ENCODE measurements at places on chromosomes 1 and 21. TPM values are rescaled to one million over a fixed set of nuclear protein-coding genes. Genes with fewer than 3 reads are reported as not detected.

- H3K4me1 ChIP-seq: peaks cover 2% of the 10 kb centered on the region
- no peak overlapping the region for H3K4me3 ChIP-seq
- H3K27ac ChIP-seq: no peak overlapping the region
- H3K27me3 ChIP-seq: no peaks in the 10 kb centered on the region
- peaks cover 5% of the 10 kb centered on the region for H3K36me3 ChIP-seq
Observed at GRCh38 chr21:35467566-35467965, 418.5 kb upstream of the RUNX1 start.

The AK5 gene
- 2.6 TPM for total RNA-seq

DNA sequence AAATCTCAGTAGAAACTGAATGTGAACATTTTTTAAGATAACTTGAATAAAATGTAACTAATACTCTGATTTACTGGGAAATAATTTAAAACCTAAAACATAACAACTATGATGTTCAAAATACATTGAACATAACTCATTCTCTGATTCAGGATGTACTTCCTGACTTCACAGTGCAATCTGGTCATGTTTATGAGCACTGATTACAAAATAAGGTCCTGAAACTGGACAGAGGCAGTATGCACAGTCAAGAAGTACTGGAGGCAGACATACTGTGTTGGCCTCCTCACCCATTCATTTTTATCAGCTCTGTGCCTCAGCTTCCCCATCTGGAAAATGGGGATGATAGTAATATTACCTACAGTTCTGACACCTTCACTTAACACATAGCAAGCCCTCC lies 651.3 kb downstream of the PTPRC start:
- H3K4me3 ChIP-seq: no peak overlapping the region
- no peaks in the 10 kb centered on the region for H3K27me3 ChIP-seq
- no peaks in the 10 kb centered on the region for H3K36me3 ChIP-seq
- no peak for DNase-seq

The C1orf105 gene
- total RNA-seq: not detected

The SAMD11 gene
- total RNA-seq: 15.7 TPM

DNA sequence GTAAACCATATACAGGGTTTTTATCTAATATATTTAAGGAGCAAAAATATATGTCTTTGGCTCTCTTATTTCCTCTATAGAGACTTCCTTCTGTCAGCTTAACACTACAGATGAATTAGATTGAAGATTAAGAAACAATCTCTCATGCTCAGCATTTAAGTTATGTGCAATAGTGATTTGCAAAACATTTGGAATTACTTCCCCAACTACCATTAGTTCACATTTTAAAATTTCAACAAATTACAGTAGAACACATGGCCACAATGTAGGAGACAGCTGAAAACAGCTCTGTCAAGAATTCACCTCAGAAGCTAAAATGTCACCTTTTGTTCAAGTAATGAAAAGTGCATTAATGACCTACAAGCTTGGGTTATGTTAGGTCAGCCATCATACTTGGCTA lies 177.9 kb downstream of the EIF4G3 start:
- H3K4me3 ChIP-seq: no peak overlapping the region
- H3K27ac ChIP-seq: no peak overlapping the region
- H3K4me1 ChIP-seq: no peaks in the 10 kb centered on the region
- peaks cover 4% of the 10 kb centered on the region for H3K36me3 ChIP-seq
- DNase-seq: no peak

GRCh38 chr1:53057127-53057526 lies 4.9 kb upstream of the PODN start:
- peaks cover 21% of the 10 kb centered on the region for H3K27me3 ChIP-seq
- no peaks in the 10 kb centered on the region for H3K4me1 ChIP-seq
- DNase-seq: no peak
- no peak overlapping the region for H3K4me3 ChIP-seq
- H3K27ac ChIP-seq: no peak overlapping the region
- H3K36me3 ChIP-seq: no peaks in the 10 kb centered on the region

The CALML6 gene
- total RNA-seq: 1.7 TPM

The SLAMF6 gene
- not detected for total RNA-seq

GRCh38 chr1:156012051-156012817 lies 8.5 kb downstream of the SSR2 start:
- H3K27ac ChIP-seq: no peak overlapping the region
- H3K4me3 ChIP-seq: no peak overlapping the region
- no peaks in the 10 kb centered on the region for H3K27me3 ChIP-seq
- peaks cover 63% of the 10 kb centered on the region for H3K36me3 ChIP-seq

- DNase-seq: no peak
- H3K27ac ChIP-seq: no peak overlapping the region
- peaks cover 8% of the 10 kb centered on the region for H3K36me3 ChIP-seq
- no peaks in the 10 kb centered on the region for H3K4me1 ChIP-seq
Observed at GRCh38 chr1:204438628-204439027, 27.0 kb upstream of the PPP1R15B start.

- no peak overlapping the region for H3K27ac ChIP-seq
- DNase-seq: peak; percentile 32
- H3K4me3 ChIP-seq: no peak overlapping the region
- H3K27me3 ChIP-seq: no peaks in the 10 kb centered on the region
Observed at GRCh38 chr1:53375440-53375839, 47.6 kb upstream of the LRP8 start.

DNA sequence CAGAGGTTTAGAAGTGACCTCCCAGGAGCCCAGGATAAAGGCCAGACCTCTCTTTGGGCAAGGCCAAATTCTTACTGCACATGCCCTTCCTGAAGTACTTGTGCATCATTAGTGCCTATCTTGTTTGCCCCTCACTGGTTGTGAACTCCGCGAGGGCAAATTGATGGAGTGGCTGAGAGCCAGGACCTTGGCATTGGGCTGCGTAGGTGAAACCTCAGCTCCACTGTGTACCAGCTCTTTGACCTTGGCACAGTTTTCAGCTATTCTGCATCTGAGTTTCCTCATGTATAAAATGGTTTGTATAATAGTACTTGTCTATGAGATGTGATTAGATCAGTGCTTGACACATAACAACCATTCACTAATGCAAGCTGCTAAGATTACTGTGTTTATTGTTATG lies 11.5 kb downstream of the OTUD3 start:
- no peak overlapping the region for H3K4me3 ChIP-seq
- DNase-seq: no peak
- H3K27ac ChIP-seq: no peak overlapping the region
- peaks cover 53% of the 10 kb centered on the region for H3K36me3 ChIP-seq
- H3K4me1 ChIP-seq: no peaks in the 10 kb centered on the region

The PLPPR4 gene
- total RNA-seq: 0.31 TPM

DNA sequence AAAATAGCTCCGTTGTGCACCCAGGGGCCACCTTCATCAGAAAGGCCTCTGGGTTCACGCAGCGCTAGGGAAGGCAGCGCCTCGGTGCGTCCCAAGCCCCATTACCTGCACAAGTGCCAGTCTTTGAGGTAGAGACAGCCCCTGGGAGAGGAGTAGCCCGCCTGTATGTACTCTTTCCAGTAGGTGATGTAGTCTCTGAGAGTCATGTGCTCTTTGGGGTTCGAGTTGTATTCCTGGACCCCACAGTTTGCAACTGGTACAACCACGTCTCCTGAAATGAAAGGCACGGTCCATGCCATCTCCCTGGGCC lies 601 bp downstream of the JMJD4 start:
- no peak overlapping the region for H3K27ac ChIP-seq
- H3K4me3 ChIP-seq: peak overlapping the region; percentile 96
- no peaks in the 10 kb centered on the region for H3K27me3 ChIP-seq
- H3K36me3 ChIP-seq: peaks cover 5% of the 10 kb centered on the region
- no peak for DNase-seq
- peaks cover 5% of the 10 kb centered on the region for H3K4me1 ChIP-seq

The FMN2 gene
- 0.61 TPM for total RNA-seq

DNA sequence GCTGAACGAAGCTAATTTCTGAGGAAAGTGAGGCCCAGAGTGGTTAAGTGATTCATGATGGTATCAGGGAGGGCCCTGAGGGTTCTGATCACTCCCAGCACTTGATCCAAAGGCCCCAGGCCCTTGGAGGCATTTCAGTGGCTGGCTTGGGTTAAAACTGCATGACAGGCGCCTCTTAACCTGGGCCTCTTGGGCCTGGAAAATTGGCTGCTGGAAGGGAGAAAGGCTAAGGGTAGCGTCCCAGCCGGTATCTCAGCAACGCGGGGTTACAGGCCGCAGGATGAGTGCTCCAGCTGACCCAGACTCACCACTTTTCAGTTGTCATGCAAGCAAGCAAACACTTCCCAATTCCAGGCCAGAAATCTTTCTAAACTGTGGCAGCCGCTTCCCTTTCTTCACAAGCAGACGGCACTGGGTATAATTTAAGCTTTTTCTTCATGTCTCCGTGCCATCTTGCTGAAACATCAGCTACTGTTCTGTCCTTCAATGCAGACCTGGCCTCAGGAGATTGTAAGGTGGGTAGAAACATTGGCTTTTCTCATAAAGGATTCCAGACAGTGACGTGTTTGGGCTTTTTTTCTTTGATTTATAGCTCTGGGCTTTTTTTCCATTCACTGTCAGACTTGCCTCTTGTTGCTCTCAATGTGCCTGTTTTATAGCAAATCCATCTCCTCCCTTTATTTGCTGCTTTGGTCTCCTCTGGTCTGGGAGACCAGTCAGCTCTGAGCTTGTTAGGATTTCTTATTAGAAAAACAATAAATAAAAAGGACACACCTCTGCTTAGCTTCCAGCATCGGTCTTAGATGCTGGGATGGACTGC lies 229.1 kb downstream of the KCNJ6 start:
- DNase-seq: no peak
- H3K36me3 ChIP-seq: peaks cover 8% of the 10 kb centered on the region
- H3K27ac ChIP-seq: no peak overlapping the region

The PRDM16 gene
- 0.70 TPM for total RNA-seq

The TBCE gene
- 39.4 TPM for total RNA-seq

GRCh38 chr21:43339668-43340067 lies 87.3 kb downstream of the SIK1 start:
- no peak overlapping the region for H3K4me3 ChIP-seq
- no peak overlapping the region for H3K27ac ChIP-seq

DNA sequence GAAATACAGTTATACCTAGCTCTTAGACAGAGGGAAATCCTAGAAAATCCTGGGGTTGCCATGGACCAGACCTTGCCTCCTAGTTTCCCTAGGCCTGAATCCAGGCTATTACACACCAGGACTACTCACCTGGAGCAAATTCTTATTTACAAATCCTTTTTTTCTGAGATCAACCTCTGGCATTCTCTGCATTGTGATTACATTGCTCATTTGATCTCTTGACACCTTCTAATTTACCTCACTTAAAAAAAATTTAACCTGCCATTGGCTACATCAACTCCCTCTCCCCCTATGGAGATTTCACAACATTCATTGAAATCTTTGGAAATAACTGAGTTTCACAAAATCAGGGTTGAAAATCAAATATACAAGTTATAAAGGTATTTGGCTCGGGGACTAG lies 2.9 kb upstream of the C1orf105 start:
- no peaks in the 10 kb centered on the region for H3K4me1 ChIP-seq
- DNase-seq: no peak
- no peak overlapping the region for H3K4me3 ChIP-seq
- no peaks in the 10 kb centered on the region for H3K36me3 ChIP-seq

- no peak overlapping the region for H3K4me3 ChIP-seq
- no peaks in the 10 kb centered on the region for H3K27me3 ChIP-seq
- H3K27ac ChIP-seq: no peak overlapping the region
- H3K36me3 ChIP-seq: peaks cover 25% of the 10 kb centered on the region
- no peaks in the 10 kb centered on the region for H3K4me1 ChIP-seq
- no peak for DNase-seq
Observed at GRCh38 chr1:156766298-156767100, 836 bp upstream of the PRCC start.

The CD52 gene
- total RNA-seq: 4.1 TPM

- H3K27me3 ChIP-seq: no peaks in the 10 kb centered on the region
- no peak overlapping the region for H3K4me3 ChIP-seq
- no peaks in the 10 kb centered on the region for H3K4me1 ChIP-seq
Observed at GRCh38 chr1:166282391-166283137, 115.8 kb upstream of the FAM78B start.

The PLEKHA6 gene
- total RNA-seq: 2.1 TPM

- no peak overlapping the region for H3K4me3 ChIP-seq
- DNase-seq: no peak
- no peak overlapping the region for H3K27ac ChIP-seq
- H3K36me3 ChIP-seq: peaks cover 6% of the 10 kb centered on the region
Observed at GRCh38 chr1:15691434-15692032, 7.4 kb downstream of the PLEKHM2 start.

GRCh38 chr1:30845237-30845903 lies 63.2 kb downstream of the SDC3 start:
- DNase-seq: no peak
- no peak overlapping the region for H3K27ac ChIP-seq
- no peaks in the 10 kb centered on the region for H3K27me3 ChIP-seq
- no peak overlapping the region for H3K4me3 ChIP-seq
- no peaks in the 10 kb centered on the region for H3K36me3 ChIP-seq

- no peak overlapping the region for H3K27ac ChIP-seq
- no peak overlapping the region for H3K4me3 ChIP-seq
- no peaks in the 10 kb centered on the region for H3K36me3 ChIP-seq
- H3K27me3 ChIP-seq: no peaks in the 10 kb centered on the region
- no peaks in the 10 kb centered on the region for H3K4me1 ChIP-seq
Observed at GRCh38 chr1:48930011-48930410, 153.3 kb upstream of the BEND5 start.

- no peaks in the 10 kb centered on the region for H3K36me3 ChIP-seq
- no peaks in the 10 kb centered on the region for H3K4me1 ChIP-seq
- DNase-seq: peak; percentile 47
Observed at GRCh38 chr1:37634244-37634991, at the start of gene RSPO1. RSPO1 (minus strand) TSS chr1:37634892; CDS start chr1:37629661, 5,231 bp downstream.

- H3K36me3 ChIP-seq: no peaks in the 10 kb centered on the region
- no peak overlapping the region for H3K4me3 ChIP-seq
- H3K4me1 ChIP-seq: no peaks in the 10 kb centered on the region
Observed at GRCh38 chr21:16330082-16330907, 600.5 kb downstream of the USP25 start.

GRCh38 chr1:204711947-204712701 lies 26.6 kb upstream of the LRRN2 start:
- no peak for DNase-seq
- no peak overlapping the region for H3K27ac ChIP-seq
- H3K4me1 ChIP-seq: peaks cover 33% of the 10 kb centered on the region

GRCh38 chr1:119885903-119886783 lies 10.2 kb downstream of the ADAM30 start:
- no peaks in the 10 kb centered on the region for H3K4me1 ChIP-seq
- no peaks in the 10 kb centered on the region for H3K27me3 ChIP-seq
- H3K4me3 ChIP-seq: no peak overlapping the region
- H3K36me3 ChIP-seq: no peaks in the 10 kb centered on the region

GRCh38 chr1:212853658-212854057 lies 4.4 kb upstream of the FLVCR1 start:
- no peaks in the 10 kb centered on the region for H3K27me3 ChIP-seq
- H3K27ac ChIP-seq: no peak overlapping the region

DNA sequence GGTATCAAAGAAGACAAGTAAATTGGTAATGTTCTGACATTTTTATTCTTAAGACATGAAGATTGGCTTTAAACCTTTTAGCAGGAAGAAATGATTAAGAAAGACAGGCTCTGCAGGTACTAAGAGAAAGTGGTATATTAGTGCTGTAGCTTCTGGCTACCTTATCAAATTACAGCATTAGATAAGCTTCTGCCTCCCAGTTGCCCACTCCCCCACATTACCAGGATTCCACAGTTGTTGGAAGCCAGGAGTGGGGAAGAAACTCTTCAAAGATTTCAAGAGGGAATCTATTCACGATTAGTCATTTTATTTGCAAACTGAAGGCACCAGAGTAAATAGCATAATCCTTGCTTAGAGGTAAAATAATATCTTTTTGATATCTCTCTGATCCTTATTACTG lies 274.9 kb downstream of the LMO4 start:
- H3K4me1 ChIP-seq: peaks cover 2% of the 10 kb centered on the region
- H3K27me3 ChIP-seq: no peaks in the 10 kb centered on the region
- DNase-seq: no peak
- H3K4me3 ChIP-seq: no peak overlapping the region
- no peak overlapping the region for H3K27ac ChIP-seq

All from H9 (cell line).